Stimulated activated CD8-positive, alpha-beta memory T cell treated with anti-CD3 and anti-CD28 coated beads, Interleukin-4, amount 100 ng/mL, for 48 hours (primary cell): ENCODE measurements at places on chromosomes 1 and 21.

DNA sequence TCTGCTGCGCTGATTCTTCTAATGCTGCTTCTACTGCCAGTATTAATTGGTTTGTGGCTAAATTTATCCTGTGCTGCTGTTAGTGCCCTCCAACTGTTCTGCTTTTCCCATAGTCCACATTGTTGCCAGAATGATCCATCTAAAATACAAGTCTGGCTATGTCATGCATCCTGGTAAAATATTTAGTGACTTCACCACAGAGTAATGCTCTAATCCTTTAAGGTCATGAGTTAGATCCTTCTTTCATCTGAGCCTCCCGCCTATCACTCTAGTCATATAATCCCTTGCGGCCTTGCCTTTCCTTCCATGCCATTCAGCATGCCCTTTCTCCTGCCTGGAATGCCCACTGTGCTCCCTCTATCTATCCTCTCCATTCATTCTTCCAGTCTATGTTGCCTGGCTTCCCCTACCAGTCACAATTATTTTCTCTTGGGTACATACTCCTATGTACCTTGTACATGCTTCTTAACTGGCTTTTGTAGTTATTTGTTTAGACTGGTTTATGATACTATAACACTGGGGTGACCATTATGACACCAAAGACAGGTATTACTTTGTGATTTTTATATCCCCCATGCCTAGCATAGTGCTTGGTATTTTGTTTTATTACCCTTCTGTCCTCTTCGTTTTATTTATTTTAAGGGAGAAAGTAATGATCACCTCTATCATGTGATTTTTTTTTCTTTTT is 144.0 kb downstream of the MAGI3 start:
- no peak for DNase-seq

GRCh38 chr1:14599183-14599791 is 802 bp downstream of the KAZN start:
- no peak for DNase-seq

- DNase-seq, result no peak
Observed at GRCh38 chr1:168260393-168260792, 20.3 kb upstream of the TBX19 start.

DNA sequence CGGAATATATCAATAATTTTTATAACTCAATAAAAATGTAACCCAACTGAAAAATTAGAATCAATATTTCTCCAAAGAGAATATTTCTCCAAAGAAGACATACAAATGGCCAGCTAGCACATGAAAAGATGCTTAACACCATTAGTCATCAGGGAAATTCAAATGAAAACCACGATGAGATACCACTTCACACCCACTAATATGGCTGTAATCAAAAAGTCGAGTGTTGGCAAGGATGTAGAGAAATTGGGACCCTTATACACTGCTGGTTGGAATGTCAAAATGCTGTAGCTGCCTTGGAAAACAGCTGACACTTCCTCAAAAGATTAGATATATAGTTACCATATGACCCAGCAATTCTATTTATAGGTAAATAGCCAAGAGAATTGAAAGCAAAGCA is 133.0 kb downstream of the GPR52 start:
- no peak for DNase-seq

GRCh38 chr1:42214447-42214871 is 49.9 kb upstream of the GUCA2A start:
- no peak for DNase-seq
